Kidney capillary endothelial cell (primary cell): ENCODE measurements at places on chromosomes 6 and 20.
A peak's percentile ranks its signal among the peaks of the same experiment; 100 is the strongest.

DNA sequence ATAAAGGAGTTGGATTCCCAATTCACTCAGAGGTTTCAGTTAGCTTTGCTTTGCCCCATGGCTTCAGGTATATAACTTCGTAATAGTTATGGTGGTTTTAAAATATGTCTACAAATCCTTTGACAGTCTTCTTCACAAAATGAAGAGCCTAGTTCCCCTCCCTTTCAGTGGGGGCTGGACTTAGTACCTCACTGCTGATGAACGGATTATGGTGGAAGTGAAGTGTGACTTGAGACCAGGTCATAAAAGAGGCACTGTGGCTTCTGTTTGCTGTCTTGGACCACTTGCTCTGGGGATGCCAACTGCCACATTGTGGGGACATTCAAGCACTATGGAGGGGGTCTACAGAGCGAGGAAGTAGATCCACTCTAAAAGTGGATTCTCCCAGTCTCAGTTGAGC, 47.5 kb upstream of the NUP153 start:
- no peak for DNase-seq

DNA sequence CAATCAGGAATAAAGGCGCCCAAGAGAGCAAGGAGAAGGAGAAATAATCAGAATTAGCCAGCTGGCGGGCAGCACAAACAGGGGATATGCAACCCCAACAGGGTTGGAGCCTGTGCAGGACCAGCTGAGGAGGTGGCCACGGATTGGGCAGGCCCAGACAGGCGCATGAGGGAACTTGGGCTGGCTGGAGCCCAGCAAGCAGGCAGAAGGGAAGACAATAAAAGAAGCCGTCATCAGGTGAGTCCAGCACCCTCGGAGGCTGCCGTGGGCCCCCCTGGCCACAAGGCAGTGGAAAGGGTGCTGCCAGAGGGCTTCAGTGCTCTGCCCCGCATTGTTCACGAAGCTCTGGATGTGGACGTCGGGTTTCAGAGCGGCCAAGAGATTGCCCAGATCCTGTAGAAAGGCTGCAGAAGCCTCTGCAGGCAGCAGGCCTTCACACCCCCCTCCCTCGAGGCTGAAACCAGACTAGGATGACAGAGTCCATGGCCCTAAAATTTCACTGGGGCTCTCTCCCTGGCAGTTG, 28.4 kb upstream of the MAFB start:
- DNase-seq: no peak

DNA sequence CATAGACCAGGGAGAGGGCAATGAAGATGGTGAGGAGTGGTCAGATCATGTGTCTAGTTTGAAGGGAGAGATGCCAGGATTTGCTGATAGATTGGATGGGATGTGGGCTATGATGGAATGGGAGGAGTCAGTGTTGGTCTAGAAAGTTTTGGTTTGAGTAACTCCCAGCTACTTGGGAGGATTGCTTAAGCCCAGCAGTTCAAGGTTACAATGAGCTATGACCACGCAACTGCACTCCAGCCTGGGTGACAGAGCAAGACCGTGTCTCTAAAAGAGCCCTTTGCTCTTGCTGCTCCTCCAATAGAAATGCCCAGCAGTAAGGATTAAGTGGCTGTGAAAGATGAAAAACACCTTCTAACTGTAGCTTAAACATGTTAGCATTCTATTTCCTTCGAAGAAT, 18.2 kb upstream of the LAMP5 start:
- no peak for DNase-seq

GRCh38 chr6:90190752-90191395, 105.8 kb downstream of the BACH2 start:
- DNase-seq: no peak

DNA sequence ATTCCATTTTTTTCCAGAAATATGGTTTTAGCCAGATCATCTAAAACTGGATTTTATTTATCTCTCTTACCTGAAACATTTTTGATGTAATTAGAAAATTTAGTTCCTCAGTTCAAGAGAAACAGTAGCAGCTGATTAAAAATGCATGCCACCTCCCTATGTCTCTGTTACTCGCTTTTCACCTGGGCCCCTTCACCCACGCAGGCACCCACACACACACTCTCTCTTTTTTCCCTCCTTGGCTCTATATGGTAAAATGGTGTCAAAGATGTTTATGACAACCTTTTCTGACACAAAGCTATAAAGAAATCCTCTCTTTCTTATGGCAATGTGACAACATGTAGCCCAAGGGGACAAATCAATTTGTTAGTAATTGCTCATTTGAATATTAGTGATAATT, 5.8 kb upstream of the SGK1 start:
- no peak for DNase-seq

DNA sequence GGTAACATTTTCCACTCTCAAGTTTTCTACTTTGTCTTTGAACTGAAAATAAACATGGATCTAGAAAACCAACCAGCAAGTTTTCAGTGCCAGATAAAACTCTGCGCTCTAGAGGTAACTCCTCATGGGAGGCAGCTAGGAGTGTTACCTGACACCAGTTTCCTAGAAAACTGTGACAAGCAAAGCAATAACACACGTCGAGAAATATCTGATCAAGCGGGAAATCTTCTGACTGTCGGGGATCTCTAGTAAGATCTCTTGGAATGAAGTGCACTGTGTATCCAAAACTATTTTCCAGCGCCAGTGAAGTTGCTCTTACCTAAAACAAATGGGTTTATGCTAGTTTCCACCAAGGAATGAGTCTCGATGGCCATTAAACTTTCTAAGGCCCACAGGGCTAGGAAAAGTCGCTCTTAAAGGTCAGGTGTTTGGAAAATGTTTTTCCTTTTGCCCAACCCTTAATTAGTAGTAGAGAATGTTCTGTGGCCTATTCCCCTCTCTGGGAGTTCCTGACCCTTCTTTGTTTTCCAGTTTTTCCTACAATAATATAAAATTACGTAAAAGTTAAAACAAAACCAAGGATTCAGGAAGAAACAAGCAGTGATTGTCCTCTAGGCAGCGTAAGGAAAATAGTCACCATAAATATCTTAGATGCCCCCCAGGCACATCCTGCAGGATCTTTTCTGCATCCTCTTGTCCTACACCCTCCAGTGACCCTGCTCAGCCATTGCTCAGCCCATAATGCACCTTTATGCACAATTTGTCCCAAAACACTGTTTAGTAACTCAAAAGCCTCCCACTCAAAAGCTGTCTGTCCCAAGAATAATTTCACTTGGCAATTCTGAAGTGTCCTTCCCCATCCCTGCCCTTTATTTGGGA, 137.7 kb upstream of the AKAP12 start:
- DNase-seq: no peak

- DNase-seq: no peak
These were observed 8.7 kb upstream of the NQO2 start for GRCh38 chr6:2990932-2991506.

DNA sequence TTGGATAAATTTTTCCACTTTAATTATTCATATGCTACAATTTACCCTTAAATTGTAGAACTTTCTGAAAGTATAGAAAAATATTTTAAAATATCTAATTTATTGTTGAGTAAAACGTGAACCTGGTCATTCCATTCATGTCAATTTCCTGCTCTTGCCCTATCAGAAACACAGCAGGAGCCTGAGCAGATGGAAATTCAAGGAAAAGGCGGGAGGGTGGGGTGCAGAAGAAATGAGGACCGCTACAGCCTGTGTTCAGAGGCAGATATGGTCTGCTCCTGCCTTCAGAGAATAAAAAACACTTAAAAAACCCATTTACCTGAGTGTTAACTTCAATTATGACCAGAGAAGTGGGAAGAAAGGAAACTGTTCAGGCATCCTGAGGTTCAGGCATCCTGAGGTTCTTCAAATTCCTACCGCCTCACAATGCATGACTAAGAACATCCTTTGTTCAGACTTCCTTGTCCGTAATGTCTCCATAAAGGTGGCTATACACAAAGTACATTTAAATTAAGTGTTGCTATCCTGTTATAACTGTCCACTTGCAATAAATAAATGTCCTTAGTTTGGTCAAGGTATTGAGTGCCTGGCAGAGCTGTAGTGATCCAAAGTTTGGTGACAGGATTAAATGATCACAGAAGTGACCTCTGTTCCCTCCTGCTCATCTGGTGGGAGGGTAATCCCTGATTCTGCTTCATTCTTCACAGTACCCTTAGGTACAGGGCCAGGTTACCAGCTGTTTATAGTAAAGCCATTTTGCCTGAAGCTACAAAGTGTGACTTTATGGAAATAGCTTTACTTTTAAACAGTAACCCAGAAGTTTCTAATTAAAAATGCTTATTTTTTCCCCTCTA, 109.1 kb downstream of the MAN1A1 start:
- DNase-seq: peak; percentile 68

- DNase-seq: no peak
These were observed 98.0 kb upstream of the JARID2 start for GRCh38 chr6:15147827-15148226.

DNA sequence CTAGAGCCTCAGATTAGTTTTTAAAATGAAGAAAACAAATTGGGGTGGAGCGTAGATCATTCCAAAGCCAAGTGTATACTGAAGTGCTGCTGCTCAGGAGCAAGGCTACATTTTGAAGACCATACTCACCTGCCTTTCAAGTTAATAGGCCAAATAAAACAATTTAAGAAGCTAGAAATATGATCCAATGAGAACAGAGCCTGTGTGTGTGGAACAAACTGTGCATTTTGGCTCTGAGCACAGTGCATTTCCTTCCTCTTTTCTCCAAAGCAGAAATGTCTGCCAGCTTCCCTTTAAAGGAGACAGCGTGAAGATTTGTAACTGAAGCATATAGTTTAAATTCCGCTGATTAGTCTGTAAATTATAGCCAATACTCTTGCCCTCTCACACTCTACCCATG, 3.2 kb upstream of the IFNGR1 start:
- no peak for DNase-seq

GRCh38 chr6:20652299-20653084, 118.2 kb downstream of the CDKAL1 start:
- DNase-seq: peak; percentile 77

DNA sequence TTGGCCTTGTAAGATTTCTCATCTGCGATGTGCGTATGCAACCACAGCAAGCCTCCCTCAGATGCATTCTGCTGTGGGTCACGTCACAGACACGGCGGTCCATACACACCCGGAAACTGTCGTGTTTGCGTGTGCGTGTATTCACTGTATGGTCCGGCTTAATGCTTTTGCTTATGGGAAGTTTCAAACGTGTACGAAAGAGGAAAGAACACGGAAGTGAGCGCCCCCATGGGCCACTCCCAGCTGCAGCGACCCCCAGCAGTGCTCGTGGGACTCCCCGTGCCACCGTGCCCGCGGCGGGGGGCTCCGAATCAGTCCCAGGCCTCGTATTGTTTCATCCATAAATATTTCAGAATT, 10.2 kb downstream of the DLL1 start:
- no peak for DNase-seq

GRCh38 chr6:127173156-127173940, 54.9 kb downstream of the RSPO3 start:
- DNase-seq: no peak

DNA sequence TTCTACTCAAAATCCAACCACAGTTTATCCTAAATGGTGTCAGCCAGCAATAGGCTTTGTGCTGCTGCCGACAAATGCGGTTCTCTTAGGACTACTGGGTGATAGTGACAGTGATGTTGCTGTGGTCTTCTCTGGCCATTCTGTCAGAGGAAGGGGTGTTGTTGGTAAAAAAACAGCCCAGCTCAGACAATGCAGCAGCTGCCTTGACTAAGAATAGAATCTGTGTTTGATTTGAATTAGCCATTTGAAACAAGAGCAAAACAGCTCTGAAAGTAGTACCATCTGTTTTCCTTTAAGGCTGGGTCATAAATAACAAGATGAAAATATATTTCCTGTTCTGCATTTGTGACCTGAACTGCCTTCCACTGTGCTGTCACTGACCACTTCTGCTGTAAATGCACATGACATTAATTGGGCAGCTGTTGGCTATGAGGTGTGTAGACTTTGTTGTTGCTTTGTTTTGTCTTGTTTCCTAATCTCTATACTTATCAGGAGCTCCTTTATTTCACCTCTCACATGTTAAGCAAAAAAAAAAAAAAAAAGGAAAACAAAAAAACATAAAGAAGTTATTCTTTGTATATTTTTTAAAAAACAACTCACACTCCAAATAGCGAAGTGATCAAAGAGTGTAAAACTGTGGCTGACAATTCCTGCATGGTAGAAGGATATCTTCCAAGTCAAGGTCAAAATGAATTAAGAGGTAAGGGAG, 497.8 kb upstream of the ARID1B start:
- peak; percentile 5 for DNase-seq

DNA sequence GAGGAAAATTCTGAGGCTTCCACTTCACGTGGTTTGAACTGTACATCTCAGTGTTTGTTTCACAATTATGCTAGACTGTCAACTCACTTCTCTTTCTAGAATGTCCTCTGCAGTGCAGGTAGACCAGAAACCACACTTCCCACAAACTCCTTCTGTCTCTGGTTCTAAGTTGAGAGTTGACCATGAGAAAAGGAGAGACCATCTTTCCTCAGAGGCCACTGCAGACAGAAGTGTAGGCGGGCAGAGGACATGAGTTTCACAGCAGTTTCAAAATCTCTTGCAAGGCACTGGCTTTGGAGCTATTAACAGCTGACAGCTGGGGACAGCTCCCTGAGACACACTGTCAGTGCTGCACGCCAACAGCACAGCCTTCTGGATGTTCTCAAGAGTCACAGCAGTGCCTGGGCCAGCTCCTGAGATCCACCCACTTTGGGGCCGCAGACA, 55.4 kb upstream of the MOXD1 start:
- DNase-seq: no peak

DNA sequence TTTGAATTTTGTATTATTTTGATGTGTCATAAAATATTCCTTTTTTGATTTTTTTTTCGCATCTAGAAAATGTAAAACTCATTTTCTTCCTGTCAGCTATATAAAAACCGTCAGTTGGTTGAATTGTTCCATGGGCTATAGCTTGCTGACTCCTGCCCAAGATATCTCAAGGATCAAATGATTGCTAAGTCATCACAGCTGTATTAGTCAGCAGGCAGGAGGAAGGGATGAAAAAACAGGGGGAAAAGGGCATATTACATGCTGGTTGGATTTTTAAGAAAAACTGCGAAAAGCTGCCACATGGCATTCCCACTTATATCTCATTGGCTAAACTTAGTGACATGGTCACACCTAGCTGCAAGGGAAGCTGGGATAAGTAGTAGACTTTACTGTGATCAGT, 569.9 kb downstream of the BCKDHB start:
- no peak for DNase-seq
